MCF 10A (cell line): ENCODE measurements at places on chromosomes 7 and 10.
A peak's percentile ranks its signal among the peaks of the same experiment; 100 is the strongest.

DNA sequence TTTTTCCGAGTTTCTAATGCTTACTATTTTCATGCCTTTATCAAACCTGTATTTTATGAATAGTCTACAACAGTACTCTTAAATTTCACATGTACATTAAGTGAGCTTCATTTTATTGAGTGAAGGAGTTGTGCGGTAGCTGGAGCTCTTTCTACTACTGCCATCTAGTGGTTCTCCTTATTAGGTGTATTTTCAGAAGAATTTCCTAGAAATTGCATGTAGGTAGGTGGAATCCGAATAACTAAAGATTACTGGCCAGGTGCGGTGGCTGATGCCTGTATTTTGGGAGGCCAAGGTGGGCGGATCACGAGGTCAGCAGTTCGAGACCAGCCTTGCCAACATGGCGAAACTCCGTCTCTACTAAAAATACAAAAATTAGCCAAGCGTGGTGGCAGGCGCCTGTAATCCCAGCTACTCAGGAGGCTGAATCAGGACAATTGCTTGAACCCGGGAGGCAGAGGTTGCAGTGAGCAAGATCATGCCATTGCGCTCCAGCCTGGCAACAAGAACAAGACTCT is 38.3 kb downstream of the LRRC72 start:
- DNase-seq = peak; percentile 53

GRCh38 chr10:93216341-93216985 is 142.8 kb downstream of the CYP26A1 start:
- DNase-seq = no peak

DNA sequence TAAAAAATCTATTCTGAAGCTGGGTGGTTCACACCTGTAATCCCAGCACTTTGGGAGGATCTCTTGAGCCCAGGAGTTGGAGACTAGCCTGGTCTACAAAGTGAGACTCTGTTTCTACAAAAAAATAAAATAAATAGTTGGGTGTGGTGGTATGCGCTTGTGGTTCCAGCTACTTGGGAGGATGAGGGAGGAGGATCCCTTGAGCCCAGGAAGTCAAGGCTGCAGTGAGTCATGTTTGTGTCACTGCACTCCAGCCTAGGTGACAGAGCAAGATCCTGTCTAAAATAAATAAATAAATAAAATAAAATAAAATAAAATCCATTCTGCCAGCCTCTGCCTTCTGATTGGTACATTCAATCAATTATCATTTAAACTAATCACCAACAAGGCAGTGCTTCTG is 17.5 kb downstream of the ZNF33A start:
- no peak for DNase-seq

DNA sequence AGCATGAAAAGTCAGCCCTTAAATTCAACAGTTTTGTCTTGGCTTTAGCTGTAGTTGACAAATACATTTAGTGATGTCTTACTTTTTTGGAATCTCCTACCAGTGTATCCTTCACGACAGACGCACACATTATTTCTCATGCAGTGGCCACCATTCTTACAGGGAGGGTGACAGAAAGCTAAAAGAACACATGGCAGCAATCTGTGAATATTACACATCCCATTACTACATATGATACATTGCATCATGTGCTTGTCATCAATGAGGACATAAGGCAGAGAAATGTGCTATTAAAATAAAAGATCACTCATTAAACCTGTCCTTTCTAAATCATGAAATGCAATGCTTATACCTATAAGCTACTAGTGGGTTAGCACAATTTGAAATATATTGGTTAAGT is 66.6 kb downstream of the VWDE start:
- DNase-seq = no peak

GRCh38 chr7:6254866-6255265 is 17.6 kb downstream of the CYTH3 start:
- DNase-seq = no peak

DNA sequence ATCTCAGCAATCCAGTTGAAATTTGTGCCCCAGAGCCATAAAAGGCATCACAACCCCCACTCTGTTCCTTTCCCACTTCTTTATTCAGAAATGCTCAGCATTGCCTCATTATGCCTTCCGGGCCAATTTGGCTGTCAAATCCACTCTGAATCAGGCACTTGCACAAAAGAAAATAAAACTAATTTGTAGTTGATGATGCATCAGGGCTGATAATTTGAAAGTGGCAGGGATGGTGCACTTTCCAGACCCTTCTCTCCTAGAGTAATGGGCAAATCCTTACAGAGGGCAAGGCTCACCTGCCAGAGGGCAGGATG is 147.9 kb upstream of the PDE1C start:
- DNase-seq = peak; percentile 27

DNA sequence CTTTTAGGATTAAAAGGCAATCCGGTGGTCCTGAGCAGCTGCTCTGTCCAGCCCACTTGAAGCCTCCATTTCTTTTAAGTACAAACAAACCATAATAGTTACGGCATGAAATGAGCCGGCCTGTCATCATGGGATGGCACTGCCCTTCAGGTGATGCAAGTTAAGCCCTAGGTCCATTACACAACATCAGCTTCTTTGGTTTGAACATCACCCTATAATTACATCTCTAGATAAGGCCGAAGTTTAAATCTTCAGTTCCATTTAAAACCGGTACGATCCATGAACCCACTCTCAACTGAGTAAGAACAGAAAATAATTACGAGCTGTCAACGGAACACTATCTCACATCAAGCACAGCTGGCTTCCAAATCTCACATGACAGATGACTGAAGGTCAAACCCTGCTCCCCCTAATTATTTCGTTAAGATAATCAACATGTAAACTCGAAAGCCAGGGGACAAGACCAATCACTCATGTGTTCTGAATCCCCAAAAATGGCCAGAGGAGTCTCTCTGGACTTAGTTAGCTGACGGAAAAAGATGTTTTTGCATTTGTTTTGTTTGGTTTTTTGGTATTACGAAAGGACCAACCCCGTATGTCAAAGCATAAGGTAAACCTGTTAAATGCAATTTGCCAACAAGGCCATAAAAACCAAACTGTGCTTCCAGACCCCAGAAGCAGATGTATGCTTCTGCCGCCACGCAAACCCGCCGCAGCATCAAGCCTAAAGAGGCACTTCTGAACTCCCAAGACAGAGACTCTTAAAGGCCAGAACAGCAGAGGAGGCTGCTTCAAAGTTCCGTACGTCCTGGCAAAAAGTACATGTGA is 10.8 kb downstream of the GNA12 start:
- no peak for DNase-seq
